ENCODE measurements at places on chromosomes 4 and X.

DNA sequence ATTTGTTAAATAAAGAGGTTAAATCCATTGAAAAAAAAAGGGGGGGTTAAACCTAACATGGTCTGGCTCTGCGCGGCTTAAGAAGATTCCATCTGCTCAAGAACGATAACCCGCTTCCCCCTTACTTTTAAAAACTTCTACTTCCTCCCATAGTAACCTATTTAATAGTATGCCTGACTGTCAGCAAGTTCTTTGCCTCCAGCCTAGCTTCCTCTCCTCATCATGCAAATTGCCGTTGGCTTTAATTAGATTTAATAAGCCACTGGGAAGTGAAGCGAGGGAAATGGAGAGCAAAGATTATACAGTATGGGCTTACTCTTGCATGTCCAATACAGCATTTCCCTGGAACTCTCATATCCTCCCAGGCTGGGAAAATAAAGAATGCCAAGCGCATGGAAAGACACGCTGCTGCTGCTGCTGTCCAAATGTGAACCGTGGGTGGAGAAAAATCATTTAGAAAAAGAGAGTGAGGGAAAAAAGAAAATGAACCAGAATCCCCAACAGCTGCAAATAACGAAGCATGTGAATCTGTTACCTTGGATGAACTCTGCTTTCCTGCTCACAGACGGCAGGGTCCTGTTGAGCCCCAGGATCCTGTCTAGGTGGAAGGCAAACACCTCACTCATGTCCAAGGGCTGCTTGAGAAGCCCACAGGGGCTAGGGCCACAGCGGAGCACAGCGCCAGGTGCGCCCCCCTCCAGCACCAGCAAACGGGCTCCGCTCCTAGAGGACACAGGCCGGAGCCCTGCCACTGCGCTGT lies 2.7 kb downstream of the GASK1B start:
- DNase-seq = no peak

DNA sequence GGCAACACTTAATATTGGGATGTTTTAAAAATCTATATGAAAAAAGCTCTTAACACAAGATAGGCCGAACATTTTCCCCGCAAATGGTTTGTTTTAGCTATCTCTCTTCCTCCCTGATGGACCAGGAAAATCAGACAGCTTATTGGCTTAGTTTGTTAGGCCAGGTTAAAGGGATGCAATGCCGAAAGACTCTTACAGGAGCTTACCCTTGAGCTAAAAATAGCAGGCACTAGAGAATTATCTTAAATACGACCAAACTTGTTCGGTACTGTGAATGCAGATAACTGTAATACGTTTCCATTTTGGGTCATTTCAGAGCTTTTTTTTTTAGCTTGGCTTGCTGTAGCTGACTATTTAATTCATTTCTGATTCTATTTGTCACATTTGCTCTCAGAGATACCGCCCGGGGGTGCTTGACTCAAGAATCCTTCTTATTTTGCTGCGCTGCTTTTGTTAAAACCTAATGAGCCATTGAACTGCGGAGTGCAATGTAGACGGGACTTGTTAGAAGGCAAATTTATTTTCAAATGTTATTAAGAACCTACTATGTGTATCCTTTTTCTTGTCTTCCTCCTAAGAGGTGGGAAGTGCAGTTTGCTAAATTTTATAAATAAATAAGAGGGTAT lies 23.3 kb downstream of the PPARGC1A start:
- no peak for DNase-seq

DNA sequence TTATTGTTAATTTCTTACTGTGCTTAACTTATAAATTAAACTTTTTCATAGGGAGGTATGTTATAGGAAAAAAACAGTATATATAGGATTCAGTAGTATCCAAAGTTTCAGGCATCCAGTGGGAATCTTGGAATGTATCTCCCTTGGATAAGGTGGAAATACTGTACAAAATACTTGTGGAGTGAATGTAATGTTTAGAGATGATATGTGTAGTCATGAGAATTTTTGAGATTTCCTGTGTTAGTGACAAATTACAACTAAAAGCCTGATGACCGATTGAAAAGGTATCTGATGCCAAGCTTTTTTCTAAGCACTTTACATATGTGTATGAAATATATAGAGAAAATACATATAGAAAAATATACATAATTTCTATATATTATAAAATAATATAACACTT lies 69.2 kb downstream of the STK32B start:
- no peak for DNase-seq

- no peak for DNase-seq
Observed at GRCh38 chr4:86630629-86631028, 36.5 kb downstream of the PTPN13 start.

DNA sequence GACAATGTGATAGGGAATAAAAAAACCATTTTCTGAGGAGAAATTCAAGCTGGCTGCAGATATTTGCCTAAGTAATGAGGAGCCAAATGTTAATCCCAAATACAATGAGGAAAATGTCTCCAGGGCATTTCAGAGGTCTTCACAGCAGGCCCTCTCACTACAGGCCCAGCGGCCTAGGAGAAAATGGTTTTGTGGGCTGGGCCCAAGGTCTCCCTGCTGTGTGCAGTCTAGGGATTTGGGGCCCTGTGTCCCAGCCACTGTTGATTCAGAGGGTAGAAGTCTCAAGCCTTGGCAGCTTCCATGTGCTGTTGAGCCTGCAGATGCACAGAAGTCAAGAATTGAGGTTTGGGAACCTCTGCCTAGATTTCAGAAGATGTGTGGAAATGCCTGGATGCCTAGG lies 778.7 kb downstream of the CENPC start:
- DNase-seq = no peak

DNA sequence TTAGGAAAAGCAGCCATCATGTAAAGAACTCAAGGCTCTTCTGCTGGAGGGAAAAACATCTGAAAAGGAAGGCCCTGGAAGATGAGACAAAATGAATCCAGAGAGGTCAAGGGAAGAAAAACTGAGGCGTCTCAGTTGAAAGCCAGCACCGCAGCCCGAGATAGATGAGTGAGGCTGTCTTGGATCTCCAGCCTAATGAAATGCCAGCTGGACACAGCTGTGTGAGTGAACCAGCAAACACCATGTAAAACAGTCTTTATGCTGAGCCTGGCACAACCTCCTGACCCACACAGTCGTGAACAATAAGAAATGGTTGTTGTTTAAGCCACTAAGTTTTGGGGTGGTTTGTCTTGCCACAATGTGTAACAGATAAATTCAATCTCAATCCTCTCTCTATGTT lies 48.6 kb upstream of the RASL11B start:
- DNase-seq = no peak

- DNase-seq = no peak
Observed at GRCh38 chrX:50581405-50581804, 110.8 kb upstream of the DGKK start.

DNA sequence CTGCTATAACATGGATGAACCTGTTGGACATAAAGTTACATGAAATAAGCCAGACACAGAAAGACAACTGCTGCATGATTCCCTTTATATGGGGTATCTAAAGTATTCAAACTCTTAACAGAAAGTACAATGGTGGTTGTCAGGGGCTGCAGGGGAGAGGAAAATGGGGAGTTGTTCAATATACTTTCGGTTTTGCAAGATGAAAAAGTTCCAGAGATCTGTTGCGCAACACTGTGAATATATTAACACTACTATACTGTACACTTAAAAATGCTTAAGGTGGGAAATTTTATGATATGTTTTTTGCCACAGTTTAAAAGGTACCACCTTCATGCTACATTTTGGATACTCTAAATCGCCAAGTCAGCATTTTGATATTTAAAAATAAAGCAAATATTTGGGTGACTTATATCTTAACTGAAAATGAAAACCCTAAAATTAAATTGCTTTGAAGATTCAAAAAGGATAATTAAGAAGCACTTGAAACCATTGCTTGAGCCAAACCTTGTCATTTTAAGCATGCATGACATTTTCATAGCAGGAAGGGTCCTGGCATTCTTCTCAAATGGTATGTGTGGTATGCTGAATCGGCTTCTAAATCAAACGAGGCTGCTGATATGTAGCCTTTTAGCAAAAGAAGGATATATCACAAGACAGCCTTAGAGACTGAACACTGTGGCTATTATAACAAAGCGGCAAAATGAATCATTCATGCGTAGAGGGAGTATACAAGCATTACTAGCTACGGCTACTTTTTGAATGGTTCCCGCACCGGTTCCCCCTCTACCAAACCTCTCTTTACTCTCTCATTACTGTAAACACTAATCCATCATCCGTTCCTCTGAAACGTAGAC lies 607.1 kb upstream of the DIPK2B start:
- peak; percentile 27 for DNase-seq

DNA sequence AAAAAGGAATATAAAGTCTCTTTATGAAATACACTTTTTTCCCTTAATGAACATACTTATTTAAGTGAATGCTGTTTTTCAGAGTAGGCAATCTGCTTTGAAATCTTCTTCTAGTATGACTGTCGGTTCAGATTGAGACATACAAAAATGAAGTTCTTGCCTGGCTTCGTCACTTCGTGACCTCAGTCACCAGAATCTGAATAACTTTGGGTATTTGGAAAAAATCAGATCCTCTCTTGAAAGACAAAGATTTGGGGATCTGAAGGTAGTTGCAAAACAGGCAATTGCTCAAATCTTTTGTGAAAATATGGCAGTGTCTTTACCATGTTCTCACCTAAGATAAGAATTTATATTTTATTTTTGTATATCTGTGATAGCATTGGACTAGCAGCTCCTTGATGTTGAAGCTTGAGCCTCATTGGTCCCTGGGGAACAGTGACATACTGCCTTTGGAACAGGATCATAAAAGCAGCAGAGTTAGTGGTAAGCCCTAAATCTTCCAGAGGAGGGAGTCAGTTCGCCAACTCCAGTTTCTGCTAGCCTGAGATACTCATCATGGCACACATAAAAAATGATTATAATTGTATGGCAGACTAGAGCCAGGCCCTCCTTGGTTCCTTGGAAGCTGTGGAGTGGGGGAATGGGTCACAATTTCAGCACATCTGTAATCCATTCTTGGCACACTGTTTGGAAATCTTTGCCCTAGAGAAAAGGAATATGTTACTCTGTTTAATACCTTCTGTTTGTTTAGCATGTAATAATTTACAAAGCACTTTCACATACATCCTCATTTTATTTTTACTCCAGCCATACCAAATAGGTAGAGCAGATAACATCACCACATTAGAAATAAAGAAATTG lies 5.0 kb downstream of the ARFIP1 start:
- peak; percentile 49 for DNase-seq

DNA sequence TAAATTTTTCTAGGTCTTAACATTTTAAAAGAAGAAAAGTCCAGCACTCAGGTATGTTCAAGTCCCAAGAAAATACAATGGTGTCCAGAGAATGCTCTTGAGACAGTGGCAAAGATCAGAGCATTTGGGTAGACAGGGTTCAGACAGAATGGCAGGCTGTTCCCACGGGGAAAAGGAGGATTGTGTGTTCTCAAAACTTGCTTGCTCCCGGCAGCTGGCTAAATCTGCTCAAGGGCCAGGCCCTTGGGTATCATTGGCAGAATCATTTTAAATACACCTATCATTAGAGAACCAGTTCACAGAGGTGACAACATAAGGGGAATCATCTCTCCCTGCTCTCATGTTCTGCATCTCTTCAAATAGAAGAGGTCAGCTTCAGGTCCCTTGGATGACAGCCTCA lies 456.3 kb downstream of the DTHD1 start:
- DNase-seq = no peak

DNA sequence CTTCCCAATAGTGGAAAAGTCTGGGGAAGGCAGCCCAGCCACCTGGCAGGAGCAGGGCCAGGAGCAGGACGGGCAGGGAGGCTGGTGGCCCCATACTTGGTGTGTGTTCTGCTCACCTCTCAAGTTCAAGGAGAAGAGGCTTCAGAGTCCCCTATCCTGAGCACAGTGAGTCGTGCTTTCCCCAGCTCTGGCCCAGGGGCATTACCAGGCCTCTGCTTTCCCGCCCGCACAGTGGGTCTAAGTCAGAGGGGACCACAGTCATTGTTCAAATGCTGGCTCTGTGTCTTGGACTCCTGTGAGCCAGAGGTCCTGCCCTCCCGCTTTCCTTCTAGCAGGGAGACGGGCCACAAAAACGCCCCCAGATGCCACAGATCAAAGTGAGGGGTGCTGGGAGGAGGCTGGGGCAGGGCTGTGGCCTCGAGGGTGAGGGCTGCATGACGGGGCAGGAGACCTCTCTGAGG lies 27.6 kb downstream of the HTRA3 start:
- no peak for DNase-seq

GRCh38 chr4:168674077-168674747 lies 177.4 kb downstream of the PALLD start:
- DNase-seq = no peak

DNA sequence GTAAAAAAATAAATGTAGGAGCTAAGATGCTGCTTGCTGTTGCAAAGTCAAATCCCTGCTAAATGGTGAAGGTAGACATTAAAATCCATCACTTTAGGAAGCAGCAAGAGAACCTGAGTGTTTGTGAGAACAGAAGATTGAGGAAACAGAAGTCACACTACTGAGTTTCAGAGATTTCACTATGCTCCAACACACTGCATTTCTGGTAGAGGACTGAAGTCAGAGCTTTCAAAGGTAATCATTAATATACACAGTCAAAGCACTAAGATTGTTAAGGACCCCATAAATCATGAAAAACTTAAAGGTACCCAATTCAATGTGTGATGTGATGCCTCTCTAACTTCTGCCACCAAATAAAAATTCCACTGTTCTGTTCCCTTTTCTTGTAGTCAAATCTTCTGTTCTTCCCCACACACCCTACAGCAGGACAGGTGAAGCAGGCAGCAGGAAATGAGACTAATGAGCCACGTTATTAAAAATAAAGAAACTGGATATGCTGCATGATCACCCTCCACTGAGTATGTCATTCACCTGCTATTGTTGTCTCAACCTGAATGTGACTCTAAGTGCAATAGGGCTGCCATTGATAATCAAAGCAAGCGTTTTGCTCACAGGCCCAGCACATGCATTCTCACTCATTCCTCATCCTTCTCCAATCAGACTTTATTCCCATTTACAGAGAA lies 28.9 kb upstream of the APELA start:
- DNase-seq = no peak

DNA sequence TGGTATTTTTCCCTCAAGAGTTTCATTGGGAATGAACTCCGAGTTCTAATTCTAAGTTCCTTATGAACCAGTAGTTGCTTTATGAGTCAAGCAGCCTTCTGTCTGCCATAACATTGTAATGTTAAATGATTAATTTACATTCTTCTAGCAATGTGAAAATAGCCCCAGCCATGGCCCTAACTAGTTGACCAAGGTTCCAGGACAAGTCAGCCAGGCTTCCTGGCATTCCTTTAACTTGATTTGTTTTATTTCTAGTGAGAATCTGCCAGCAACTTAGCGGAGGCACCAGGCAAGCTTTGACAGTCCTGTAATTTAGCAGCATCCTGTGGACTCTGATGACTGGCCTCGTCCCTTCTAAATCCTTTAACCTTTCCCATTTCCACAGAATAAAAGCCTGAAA lies 69.0 kb downstream of the GLRA2 start:
- DNase-seq = no peak

GRCh38 chr4:67680581-67681222 lies 20.3 kb downstream of the UBA6 start:
- DNase-seq = no peak

- DNase-seq = no peak
Observed at GRCh38 chrX:112085149-112085548, 2.6 kb upstream of the TRPC5 start.

GRCh38 chr4:40933272-40934053 lies 183.7 kb downstream of the NSUN7 start:
- DNase-seq = no peak

- no peak for DNase-seq
Observed at GRCh38 chr4:1508161-1509160, 102.2 kb upstream of the NKX1-1 start.

- no peak for DNase-seq
Observed at GRCh38 chr4:140065393-140065792, 88.6 kb downstream of the MAML3 start.

GRCh38 chrX:31027351-31027750 lies 44.5 kb downstream of the FTHL17 start:
- DNase-seq = no peak

Measured in H4 (cell line).